Natural killer cell (primary cell): ENCODE measurements at places on chromosomes 5 and 9. TPM values are rescaled to one million over a fixed set of nuclear protein-coding genes. Genes with fewer than 3 reads are reported as not detected.

DNA sequence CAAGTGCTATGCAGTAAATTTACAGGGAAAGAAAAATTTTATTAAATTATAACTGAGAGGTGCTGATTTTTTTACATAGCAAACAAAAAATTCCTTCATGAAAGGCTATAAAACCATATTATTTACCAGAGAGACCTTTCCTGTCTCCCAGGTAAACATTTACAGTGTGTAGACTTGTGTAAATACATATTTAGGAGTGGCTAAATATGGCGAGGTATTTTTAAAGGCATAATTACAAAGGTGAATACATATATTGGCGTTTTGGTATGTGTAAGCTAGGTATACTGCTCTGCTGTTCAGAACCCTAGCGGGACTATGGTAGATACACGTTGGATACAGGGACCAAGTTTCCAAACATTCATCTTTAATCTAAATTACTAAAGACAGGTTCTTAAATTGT, 170.6 kb upstream of the MEF2C start:
- H3K4me3 ChIP-seq = no peak overlapping the region
- no peaks in the 10 kb centered on the region for H3K27me3 ChIP-seq
- DNase-seq = no peak
- no peaks in the 10 kb centered on the region for H3K36me3 ChIP-seq

DNA sequence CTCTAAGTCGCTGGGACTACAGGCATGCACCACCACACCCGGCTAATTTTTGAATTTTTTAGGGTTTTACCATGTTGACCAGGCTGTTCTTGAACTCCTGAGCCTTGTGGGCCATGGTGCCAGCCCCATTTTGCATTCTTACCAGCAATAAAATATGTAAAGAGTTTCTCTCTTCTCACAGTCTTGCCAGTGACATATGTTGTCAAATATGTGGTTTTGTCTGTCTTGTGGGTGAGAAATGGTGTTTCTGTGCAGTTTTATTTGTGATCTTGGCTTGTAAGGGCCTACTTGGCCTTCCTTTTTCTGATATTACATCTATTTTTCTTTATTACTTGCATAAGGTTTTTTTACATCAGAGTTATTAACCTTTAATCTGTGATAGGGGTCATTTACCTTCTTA, 47.1 kb downstream of the SPIN1 start:
- no peak overlapping the region for H3K4me3 ChIP-seq
- H3K27me3 ChIP-seq = no peaks in the 10 kb centered on the region
- peaks cover 18% of the 10 kb centered on the region for H3K4me1 ChIP-seq
- H3K36me3 ChIP-seq = peaks cover 7% of the 10 kb centered on the region
- peak overlapping the region; percentile 47 for H3K27ac ChIP-seq

- H3K4me1 ChIP-seq = no peaks in the 10 kb centered on the region
- H3K27ac ChIP-seq = no peak overlapping the region
- DNase-seq = no peak
- H3K36me3 ChIP-seq = no peaks in the 10 kb centered on the region
- H3K4me3 ChIP-seq = no peak overlapping the region
- no peaks in the 10 kb centered on the region for H3K27me3 ChIP-seq
These were observed 41.6 kb upstream of the PDE8B start for GRCh38 chr5:77168879-77169244.

GRCh38 chr5:126745259-126745992, 31.5 kb upstream of the LMNB1 start:
- H3K27ac ChIP-seq = no peak overlapping the region
- H3K36me3 ChIP-seq = no peaks in the 10 kb centered on the region
- no peak overlapping the region for H3K4me3 ChIP-seq
- H3K27me3 ChIP-seq = no peaks in the 10 kb centered on the region

DNA sequence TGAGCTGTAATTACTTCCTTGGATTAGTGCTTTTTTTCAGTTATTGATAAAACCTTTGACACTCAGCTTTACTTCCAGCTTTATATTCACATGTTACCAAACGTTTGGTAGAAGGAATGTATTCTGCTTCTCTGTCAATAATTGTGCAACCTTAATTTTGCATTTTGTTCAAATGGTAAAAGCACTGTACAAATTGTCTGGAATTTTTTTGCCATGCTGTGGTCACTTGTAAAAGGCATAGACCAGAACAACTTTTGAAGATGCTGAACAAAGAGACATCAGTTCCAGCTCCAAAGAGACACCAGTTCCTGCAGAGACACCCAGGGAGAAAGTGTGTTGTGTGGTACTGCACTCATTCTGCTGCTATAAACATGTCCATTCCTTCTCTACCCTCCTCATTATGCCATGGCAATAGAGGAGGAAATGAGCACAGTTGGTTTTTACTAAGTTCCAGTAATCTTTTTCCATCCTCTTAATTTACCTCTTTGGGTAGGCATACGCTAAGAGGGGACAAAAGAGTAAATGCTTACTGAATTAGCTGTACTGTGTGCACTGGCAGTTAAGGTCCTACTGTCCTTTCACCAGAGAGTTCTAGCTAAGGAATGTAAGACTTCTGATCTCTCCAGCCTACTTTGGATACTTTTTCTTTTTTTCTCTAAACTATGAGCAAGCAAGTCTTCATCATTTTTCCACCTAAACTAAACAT, 387.4 kb downstream of the FGF10 start:
- no peaks in the 10 kb centered on the region for H3K27me3 ChIP-seq
- no peak for DNase-seq
- H3K27ac ChIP-seq = no peak overlapping the region
- no peaks in the 10 kb centered on the region for H3K4me1 ChIP-seq

GRCh38 chr9:136571531-136571930, 25.7 kb upstream of the NOTCH1 start:
- H3K27ac ChIP-seq = peak overlapping the region; percentile 73
- H3K4me3 ChIP-seq = no peak overlapping the region
- peaks cover 97% of the 10 kb centered on the region for H3K4me1 ChIP-seq
- H3K27me3 ChIP-seq = no peaks in the 10 kb centered on the region
- no peaks in the 10 kb centered on the region for H3K36me3 ChIP-seq

DNA sequence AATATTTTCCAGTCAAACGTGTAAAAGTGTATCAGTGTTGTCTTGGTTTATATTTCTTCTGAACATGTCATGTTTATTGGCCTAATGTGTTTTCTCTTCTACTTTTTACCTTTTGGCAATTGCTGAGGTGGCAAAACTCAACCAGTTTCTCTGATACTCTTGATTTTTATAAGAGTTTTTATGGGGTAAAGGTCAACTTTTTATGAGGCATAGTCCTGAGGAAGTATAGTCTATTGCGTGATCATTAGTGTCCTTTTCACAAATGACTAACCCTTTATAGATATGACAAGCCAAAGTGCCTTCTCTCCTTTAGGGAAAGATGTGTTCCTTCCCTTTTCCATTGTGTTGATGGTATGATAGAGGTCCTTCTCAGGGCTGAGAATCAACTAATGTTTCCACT, 32.9 kb downstream of the OCLN start:
- no peaks in the 10 kb centered on the region for H3K36me3 ChIP-seq
- DNase-seq = no peak
- H3K4me1 ChIP-seq = no peaks in the 10 kb centered on the region
- no peaks in the 10 kb centered on the region for H3K27me3 ChIP-seq
- no peak overlapping the region for H3K4me3 ChIP-seq
- no peak overlapping the region for H3K27ac ChIP-seq

The ZFP37 gene
- 1.7 TPM for total RNA-seq

The FAM151B gene
- total RNA-seq = 0.45 TPM

The MOCS2 gene
- 15.9 TPM for total RNA-seq
